ENCODE measurements at places on chromosomes 1 and 21. TPM values are rescaled to one million over a fixed set of nuclear protein-coding genes. Genes with fewer than 3 reads are reported as not detected.

DNA sequence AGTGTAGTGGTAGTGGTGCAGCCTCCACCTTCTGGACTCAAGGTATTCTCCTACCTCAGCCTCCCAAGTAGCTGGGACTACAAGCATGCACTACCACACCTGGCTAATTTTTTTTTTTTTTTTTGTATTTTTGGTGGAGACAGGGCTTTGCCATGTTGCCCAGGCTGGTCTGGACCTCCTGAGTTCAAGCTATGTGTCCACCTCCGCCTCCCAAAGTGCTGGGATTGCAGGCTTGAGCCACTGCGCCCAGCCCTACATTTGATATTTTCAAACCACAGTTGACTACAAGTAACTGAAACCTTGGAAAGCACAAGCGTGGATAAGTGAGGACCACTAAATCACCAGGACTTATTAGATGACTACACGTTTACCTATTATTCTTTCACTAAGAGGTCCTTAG lies 10.0 kb upstream of the PDPN start:
- no peak for DNase-seq

GRCh38 chr1:106249810-106250209 lies 806.7 kb upstream of the PRMT6 start:
- DNase-seq: no peak

GRCh38 chr1:167601442-167602383 lies 28.3 kb upstream of the RCSD1 start:
- DNase-seq: no peak

GRCh38 chr1:197342044-197342565 lies 74.1 kb downstream of the CRB1 start:
- DNase-seq: no peak

DNA sequence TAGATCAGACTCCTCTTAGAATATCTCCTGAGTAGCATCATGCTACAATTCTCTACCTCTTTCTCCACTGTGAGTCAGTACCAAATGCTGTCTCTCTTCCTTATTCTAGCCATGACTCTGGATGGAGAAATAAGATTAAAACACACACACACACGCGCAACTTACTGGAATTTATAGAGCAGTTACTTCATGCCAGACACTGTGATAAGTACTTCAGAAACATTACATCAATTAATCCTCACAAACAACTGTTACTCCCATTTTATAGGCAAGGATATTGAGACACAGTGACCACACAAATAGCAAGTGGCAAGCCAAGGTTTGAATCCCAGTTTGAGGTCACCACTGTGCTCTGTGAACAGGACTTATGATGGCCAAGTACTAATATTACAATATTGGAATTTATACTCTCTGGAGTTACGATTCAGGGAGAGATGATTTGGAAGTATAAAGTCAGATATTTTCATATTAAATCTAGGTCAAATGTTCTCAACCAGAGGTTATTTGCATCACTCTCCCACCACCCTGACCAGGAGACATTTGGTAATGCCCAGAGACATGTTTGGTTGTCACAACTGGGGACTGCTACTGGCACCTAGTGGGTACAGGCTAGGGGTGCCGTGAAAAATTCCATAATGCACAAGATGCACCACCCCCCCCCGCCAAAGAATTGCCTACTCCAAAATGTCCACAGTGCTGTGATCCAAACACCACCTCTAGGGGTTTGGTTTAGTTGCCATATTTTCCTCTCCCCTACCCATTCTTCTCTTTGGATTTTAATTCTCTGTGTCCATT lies 221.6 kb downstream of the LTN1 start:
- no peak for DNase-seq

DNA sequence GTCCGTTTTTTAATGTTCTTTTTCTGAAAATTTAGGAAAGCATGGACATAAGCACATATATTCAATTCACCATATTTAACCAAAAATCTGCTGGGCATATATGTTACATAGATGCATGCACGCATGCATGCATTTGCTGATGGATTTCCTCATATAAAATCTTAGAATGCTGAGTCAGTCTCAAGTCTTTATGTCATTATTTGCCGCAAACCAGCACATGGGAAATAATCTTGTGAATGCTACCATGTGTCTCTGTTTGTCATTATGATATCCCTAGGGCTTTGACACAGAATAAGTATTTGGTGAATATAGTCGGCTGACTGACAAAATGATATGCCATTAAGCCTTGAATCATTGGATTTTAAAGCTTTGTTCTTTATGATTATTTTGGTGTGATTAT lies 776.5 kb downstream of the KCNT2 start:
- DNase-seq: no peak

DNA sequence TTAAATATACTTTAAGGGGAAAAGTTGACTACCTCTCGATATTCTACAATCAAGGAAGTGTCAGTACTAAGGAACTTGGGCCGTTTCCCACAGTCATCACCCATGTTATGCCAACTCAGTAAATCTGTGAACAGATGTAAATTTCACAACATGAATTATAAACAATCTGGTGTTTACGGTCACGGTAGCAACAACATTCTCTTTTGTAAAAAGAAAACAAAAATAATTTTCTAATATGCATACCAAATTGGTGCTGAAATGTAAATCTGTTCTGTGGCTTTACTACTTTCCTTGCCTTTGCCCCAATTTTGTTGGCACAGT lies 1.2 kb downstream of the SH3GLB1 start:
- no peak for DNase-seq

Gene ITLN2
- not detected for total RNA-seq

Gene IL6R
- 12.6 TPM for total RNA-seq

Measured in activated T-cell treated with anti-CD3 and anti-CD28 coated beads, Interleukin-2, amount 50 U/mL, for 72 hours (primary cell).